Left renal pelvis (tissue), 4 donors: ENCODE measurements at places on chromosomes 7 and 10.

DNA sequence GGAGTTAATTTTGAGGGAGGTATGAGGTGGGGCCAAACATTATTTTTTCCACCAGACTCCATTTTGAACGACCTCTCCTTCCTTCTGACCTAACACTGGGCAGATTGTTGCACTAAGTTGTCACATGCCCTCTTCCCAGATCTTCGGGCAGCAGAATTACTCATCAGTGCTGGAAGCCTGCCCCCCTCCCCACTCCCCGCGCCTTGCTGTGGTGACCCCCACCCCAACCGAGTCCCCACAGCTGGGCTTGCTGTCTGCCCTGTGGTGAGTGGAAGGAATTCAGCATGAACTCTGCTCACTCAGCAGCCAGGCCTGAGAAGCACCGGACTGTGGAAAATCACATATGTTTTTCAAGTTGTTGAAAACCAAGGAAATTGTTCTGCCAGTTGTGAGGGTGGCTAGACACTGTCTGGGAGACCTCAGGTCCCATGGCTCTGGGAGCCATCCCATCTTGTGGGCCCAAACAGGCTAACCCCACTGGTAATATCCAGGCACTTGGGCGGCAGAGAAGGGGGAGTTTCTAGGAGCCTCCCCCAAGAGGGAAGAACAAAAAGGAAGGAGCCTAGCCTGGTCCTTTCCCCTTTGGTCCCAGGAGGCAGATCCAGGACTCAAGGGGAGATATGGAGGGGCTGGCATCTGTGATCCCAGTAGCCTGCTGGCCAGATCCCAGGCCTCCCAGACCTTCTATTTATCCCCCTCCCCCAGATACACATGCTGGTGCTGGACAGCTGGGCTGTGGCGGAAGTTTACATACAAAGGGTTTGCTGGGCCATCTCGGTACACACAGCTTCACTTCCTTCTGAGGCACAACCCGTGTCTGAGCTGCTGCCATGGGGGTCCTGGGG lies 3.5 kb upstream of the AEBP1 start:
- DNase-seq = no peak

DNA sequence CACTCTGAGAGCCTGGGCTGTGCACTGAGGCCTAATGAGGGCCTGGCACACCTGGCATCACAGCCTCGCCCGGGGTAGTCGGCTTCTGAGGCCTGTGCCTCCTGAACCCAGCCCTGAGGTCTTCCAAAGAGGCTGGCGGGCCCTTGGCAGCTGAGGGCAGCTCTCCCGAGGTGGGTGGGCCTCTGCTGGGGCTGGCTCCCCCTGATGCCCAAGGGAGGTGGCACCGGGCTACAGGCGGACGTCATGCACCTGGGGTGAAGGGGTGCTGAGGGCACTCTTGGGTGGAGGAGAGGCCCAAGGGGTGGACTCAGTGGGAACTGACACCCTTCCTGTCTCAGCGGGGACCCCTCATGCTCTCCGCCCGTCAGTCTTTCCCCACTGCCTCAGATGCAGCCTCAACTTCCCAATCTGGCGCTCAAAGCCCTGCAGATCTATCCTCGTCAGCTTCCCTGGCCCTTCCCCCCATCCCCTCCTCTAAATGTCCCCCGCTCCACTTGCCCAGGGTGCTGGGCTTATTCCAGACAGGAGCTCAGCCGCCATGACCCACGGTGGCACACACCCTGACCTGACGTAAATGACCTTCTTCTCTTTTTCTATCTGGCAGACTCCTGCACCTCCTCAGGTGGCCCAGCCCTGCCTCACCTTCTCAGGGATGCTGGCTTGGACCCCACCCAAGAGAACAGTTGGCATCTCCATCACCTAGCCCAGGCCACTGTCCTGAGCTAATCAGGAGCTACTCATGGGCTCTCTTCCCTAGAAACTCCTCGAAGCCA lies 38.2 kb downstream of the MYL10 start:
- DNase-seq = no peak

DNA sequence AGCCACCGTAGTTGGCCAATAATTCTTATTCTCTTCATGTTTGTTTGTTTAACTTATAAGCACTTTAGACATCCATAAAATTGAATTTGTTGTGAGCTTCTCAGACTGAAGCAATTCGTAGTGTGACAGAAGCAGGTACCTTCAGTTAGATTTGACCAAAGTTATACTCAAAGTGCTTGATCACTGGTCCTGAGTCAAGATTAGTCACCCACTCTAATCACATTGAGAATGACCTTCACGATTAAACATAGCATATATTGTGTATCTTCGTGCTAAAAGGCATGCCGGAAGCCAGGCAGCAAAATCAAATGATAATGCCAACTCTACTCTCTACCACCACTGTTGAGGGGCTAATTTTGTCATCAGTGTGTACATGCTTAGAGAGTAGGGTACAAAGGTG lies 763.7 kb upstream of the MBL2 start:
- no peak for DNase-seq

DNA sequence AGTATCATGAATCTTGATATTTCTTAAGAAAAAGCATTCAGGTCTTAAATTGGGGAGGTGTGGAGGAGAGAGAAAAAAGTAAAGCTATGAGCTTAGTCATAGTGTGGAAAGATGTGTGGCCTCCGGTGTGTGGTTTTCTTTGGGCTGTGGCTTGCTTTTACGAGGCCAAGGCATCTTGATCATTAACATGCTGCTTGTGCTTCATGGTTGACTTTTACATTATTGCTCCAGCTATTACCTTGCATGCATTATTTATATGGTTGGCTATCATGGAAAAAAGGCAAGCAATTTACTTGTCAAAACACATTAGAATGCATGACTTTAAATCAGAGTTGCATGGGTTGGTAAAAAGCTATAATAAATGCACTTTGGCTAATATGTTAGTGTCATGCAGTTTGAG lies 300.7 kb upstream of the ADARB2 start:
- no peak for DNase-seq

- no peak for DNase-seq
Measured at GRCh38 chr7:25240340-25240739, 12.1 kb upstream of the NPVF start.

DNA sequence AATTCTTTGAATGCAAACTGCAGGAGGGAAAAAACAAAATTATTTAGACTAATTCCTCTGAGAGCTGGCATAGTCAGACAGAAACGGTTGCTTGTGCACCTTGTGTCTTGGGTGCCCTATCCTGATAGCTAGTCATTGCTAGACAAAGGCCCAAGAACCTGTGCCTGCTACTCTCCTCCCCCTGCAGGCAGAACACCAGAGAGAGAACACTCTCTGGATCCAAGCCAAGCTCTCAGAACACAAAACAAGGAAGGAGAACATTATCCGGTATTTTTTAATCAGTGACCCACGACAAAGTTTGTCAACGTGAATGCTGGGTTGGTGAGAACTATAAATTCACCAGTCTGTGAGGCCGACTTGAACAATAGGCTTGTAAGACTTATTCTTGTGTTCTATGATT lies 18.8 kb upstream of the PPP1R9A start:
- DNase-seq = no peak

DNA sequence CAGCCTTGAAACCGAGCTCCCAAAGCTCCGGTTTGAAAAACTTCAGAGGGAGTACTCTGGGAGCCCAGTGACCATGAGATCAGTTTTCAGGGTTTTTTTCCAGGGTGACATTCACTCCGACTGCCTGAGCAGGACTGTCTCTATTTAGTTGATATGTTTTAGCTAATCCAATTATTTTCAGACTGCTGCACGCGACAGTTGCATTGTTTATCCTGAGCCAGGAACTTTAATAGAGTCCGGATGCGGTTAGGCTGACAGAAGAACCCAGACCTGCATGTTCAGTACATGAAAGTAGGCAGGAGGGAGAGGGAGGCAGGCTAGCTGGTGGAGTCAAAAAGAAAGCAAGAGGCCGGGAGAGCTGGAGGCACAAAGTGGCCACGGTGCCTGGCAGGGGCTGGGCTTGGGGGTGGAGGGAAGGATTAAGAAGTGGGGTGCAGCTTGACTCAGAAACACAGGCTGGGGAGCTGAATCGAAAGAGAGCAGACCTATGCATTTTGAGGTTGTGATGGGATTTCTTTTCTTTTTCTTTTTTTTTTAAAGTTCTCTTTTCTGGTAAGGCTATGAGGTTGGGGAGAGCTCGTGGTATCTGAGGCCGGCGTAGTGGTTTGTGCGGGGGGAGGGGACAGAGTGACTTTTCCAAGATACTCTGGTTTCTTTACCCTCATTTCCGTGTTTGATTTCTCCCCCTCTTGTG lies 5.7 kb downstream of the GATA3 start:
- DNase-seq = no peak

DNA sequence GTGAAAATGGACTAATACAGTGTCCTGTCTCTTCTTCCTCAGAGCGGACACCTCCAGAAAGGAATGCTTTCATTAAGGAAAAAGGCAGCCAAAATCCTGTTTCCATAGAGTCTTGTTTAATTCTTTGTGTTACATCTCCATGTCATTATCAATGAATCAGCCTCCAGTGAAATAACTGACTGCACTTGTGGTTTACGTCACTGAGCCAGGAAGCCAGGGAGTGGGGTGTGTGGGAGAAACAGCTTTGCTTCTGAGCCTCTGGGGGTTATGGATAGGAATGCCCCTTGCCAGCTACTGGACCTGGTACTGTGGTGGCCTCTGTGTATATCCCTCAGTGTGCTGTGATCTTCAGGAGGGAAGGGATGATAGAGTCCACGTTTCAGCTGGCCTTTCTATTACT lies 416.8 kb downstream of the GALNT17 start:
- DNase-seq = no peak

GRCh38 chr10:21289961-21290360 lies 235.5 kb downstream of the SKIDA1 start:
- no peak for DNase-seq

- DNase-seq = no peak
Measured at GRCh38 chr10:50415292-50415691, 164.0 kb upstream of the ASAH2 start.

GRCh38 chr7:6074612-6075380 lies 43.6 kb downstream of the ANKRD61 start:
- no peak for DNase-seq

GRCh38 chr10:32905466-32905865 lies 52.6 kb downstream of the ITGB1 start:
- no peak for DNase-seq

DNA sequence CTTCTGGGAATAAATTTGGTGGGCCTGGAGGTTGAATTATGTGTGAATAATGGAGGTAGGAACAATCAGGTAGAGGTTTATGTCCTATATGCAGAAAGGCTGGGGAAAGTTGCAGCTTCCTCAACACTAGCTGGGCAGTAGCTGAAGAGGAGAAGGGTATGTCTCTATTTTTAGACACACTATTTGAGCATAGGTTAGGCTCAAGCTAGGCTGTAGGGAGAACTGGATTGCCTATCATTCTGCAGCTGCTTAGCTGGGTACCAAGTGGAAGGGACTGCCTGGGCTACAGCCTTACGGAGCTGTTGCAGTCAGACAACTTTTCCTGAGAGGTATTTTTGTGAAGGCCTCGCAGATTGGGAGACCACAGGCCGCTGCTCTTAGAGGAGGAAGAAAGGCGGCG lies 67.9 kb downstream of the DENND11 start:
- DNase-seq = no peak

- no peak for DNase-seq
Measured at GRCh38 chr10:125785791-125786190, 10.2 kb upstream of the MMP21 start.

GRCh38 chr10:111988646-111989045 lies 194.9 kb downstream of the GPAM start:
- no peak for DNase-seq

DNA sequence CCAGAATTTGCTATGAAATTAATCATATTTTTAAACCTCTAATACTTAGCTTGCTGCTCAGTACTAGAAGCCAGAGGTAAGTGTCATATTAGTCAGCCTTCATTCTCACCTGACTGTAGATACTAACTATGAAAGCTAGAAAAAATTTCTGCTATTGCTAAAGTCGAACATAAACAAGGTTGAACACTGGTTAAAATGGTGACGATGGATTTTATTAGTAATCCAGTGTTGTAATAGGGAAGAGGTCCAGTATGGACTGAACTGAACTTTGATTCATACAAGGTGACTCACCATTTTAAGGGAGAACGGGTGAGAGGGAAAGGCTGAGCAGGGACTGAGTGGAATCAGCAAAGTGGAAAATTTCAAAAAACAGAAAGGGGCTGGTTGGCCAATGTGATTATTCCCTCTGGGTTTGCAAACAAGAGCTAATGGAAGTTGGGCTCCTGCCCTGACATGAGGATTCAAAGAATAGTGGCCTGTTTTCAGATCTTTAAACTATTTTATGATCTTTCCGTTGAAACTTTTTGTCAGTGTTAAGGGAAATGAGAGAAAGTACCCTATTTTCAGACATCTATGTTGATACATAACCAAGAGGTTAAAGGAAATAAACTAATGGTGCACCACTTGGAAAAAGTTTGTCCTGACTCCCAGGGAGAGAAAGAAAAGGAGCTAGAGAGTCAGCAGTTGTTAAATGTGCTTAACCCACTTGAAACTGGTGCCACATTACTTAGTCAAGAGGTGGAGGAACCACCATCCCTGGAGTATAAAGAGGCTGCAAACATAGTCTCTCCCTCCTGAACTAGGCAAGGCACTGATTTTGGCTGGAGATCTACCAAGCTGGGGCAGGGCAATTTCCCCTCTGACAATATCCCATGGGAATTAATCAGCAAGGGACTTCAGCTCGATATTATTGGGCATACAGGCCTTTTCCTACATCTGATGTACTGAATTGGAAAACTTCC lies 15.3 kb upstream of the AKR1C1 start:
- no peak for DNase-seq

DNA sequence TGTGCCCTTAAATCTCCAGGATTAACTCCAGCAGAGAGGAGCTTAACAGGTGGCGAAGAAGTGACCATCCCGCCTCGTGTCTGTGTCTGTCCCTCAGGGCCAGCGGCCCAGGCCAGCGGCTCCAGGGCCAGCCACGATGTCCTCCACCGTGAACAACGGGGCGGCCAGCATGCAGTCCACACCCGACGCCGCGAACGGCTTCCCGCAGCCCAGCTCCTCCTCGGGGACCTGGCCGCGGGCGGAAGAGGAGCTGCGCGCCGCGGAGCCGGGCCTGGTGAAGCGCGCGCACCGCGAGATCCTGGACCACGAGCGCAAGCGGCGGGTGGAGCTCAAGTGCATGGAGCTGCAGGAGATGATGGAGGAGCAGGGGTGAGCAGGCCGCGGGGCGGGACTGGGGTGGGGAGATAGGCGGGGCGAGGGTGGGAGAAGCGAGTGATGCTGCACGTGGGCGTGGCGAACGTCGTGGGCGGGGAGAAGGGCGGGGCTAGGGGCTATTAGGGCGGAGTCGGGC lies 33.3 kb downstream of the SRRM3 start:
- no peak for DNase-seq

- no peak for DNase-seq
Measured at GRCh38 chr10:62068464-62068863, 167.0 kb downstream of the ARID5B start.

- peak; percentile 63 for DNase-seq
Measured at GRCh38 chr10:100482181-100482833, 19.5 kb downstream of the WNT8B start.

- no peak for DNase-seq
Measured at GRCh38 chr10:71611709-71612422, 107.7 kb downstream of the C10orf105 start.

DNA sequence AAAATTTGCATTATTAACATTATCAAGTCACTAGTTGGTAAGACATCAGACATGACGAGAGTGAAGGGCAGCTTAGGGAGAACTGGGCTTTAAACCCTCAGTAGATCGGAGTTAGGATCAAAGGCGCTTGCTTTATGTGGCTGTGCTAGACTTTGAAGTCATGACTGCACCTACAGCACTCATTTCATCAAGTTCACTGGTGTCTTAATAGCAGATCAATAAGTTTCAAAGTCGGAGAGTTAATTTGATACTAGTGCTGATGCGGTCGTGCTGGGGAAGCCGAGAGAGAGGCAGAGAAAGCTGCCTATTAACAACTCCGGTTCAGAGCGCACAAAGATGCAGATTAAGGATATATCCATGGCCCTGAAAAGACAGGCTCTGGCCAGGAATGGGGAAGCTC lies 172.9 kb downstream of the TCF7L2 start:
- no peak for DNase-seq
